ENCODE measurements at places on chromosomes 1 and 21. TPM values are rescaled to one million over a fixed set of nuclear protein-coding genes. Genes with fewer than 3 reads are reported as not detected.
A peak's percentile ranks its signal among the peaks of the same experiment; 100 is the strongest.

Gene SLAMF7
- total RNA-seq, result 11.4 TPM

DNA sequence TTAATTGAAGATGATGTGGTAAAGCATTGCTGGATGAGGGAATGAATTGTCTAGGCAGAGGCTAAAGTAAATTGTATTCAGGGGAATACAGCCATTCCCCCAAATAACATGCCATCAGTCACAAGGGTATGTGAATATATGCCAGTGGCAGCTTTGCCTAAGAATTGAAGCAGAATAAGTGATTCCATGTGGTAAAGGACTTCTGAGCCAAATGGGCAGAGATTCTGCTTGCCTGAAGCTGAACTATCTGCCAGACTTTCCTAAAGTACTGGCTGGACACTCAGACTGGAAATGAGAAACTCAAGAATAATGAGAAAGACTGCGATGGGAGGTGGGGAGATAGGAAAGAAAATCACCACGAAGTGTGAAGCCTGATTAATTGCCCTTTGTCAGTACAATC lies 2.4 kb downstream of the LIX1L start:
- DNase-seq, result no peak

GRCh38 chr1:25174730-25175612 lies 57.3 kb downstream of the SYF2 start:
- no peak for DNase-seq

DNA sequence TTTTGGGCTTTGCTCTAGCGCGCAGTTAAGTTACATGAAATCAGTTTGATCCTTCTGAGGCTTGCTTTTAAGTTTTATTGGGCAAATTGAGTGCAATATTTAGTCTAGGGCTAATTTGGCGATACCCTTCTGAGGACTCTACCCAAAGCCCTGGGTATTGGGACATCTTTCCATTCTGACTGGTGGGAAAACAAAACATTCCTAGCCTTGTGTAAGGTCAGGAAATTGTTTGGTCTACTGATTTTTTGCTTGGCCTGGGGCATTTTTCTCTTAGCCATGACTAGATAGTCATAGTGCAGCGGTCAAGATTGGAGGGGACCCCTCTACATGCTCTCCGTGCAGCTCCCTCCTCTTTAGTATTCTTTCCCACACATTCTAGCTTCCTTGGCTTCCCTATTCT lies 189.6 kb upstream of the PTGFR start:
- DNase-seq, result no peak

Gene SYCP1
- not detected for total RNA-seq

Gene C4BPA
- total RNA-seq, result not detected

DNA sequence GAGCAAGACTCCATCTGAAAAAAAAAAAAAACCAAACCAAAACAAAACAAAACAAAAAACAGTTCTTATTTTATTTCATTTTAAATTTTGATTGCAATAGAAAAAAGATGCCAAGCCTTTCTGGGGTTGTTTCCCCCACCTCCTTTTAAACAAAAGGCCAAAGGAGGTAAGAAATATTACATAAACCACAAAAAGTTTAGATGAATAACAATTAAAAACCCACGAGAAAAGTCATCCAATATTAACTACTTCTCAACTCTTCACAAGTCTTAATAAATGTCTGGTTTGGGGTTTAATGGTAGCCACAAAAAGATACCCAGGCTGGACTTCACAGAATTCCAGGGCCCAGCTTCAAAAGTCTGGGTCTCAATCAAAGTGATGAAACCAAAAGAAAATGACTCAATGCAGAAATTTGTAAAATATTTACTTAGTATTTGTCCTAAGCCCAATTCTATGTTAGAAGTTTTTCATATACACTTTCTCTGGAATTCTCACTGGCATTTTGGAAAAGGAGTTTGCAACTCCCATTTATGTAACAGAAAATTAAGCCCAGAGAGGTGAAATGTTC lies 47.0 kb upstream of the SDC3 start:
- no peak for DNase-seq

Gene ACTN2
- total RNA-seq, result 0.17 TPM

DNA sequence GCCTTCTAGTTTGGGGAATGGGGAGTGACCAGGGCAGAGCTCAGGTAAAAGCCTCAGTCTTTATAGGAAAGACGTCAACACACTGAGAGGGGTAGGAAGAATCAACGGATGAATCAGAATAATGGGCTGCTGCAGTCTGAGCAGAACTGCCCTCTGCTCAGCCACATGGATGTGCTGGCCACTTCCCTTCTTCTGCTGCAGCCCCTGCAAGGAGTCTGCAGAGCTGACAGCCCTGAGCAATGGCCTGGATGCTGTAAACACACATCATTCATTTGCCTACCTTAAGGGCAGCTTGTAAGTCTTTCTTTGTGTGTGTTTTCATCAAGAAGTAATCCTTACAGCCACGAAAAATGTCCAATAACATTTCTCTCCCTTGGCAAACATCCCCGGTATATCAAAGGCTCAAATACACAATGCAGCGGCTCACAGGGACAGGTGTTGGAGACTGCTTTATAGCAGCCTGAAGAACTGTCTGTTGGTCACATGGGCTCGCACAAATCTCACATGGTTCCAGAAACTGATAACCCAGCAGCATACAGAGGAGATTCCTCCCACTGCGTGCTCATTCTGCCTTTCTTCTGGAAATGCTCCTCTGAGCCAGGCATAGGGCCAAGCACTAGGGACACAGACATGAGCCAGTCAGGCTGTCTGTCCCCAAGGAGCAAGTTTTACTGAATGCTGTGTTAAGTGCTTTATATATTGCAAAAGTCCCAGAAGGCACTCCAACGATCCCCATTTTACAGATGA lies 110.1 kb downstream of the HMGB4 start:
- DNase-seq, result no peak

GRCh38 chr1:224185208-224185607 lies 2.2 kb downstream of the DEGS1 start:
- no peak for DNase-seq

DNA sequence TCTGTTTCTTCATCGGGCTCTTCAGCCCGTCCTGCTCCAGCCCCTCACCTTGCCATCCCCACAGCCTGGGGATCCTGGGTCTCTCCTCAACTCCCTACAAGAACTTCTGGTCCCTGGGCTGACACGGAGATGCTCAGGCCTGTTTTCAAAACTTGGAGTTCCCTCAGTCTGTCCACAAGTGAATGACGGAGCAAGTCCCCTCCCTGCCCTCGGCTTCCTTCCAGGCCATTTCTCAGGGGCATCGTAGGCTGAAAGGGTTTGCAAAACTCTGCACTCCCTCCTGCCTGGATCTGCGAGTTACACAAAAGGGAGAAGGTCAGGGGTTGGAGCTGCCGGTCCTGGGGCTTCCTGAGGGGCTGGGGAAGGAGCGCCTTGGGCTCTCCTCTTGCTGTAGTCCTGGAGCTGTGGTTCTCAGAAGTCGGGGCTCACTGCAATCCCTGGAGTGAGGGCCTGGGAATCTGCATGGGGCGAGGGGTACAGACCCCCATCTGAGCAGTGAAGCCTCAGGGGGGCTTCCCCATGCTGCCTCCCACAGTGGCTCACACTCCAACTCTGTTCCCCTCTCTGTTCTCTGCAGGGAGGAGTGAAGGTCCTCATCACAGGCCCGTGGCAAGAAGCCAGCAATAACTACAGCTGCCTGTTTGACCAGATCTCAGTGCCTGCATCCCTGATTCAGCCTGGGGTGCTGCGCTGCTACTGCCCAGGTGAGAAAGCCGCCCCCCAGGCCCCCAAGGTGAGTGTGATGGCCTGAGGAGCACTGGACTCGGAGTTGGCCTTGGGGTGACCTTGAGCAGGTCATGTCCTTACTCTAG lies 100.6 kb upstream of the VAMP3 start:
- no peak for DNase-seq

- DNase-seq, result no peak
These were observed 42.2 kb upstream of the DPT start for GRCh38 chr1:168771104-168771630.

DNA sequence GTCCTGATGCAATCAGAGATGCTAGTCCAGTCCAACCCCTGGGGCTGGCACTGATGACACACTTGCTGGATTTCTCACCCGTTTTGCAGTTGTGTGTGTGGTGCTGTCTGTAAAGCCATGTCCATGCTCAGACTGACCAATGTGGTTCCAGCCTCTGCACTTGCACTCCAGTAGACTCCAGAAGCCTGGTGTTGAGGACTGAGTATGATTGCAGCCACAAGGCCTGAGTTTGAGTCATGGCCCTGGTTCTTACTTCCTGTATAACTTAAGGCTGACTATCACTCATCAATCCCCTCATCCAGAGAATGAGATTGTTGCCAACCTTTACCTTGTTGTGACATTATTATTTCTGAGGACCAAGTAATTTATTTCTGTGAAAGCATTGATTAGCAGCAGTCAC lies 34.8 kb upstream of the IKBKE start:
- peak; percentile 11 for DNase-seq

DNA sequence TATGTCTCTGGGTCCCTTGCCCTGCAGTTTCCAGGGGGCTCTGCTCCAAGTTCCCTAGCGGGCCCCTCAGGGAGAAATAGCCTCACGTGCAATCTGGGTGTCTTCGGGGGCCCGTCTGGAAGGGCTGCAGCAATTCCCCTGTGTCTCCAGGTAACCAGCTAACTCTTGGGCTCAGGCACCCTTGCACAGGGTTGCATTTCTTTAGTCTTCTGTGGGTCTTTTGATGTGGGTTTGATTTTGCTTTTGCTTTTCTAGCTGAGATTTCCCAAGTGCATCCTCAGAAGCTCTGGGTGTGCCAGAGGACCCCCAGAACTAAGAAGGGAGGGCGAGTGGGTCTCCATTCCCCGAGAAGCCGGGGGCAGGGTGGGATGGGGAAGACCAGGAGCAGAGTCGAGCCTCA lies 75.7 kb downstream of the SPSB1 start:
- DNase-seq, result no peak

- DNase-seq, result peak; percentile 49
These were observed 546 bp downstream of the ELOVL1 start for GRCh38 chr1:43367026-43367903.

- DNase-seq, result no peak
These were observed 210.4 kb downstream of the USH2A start for GRCh38 chr1:216212826-216213225.

DNA sequence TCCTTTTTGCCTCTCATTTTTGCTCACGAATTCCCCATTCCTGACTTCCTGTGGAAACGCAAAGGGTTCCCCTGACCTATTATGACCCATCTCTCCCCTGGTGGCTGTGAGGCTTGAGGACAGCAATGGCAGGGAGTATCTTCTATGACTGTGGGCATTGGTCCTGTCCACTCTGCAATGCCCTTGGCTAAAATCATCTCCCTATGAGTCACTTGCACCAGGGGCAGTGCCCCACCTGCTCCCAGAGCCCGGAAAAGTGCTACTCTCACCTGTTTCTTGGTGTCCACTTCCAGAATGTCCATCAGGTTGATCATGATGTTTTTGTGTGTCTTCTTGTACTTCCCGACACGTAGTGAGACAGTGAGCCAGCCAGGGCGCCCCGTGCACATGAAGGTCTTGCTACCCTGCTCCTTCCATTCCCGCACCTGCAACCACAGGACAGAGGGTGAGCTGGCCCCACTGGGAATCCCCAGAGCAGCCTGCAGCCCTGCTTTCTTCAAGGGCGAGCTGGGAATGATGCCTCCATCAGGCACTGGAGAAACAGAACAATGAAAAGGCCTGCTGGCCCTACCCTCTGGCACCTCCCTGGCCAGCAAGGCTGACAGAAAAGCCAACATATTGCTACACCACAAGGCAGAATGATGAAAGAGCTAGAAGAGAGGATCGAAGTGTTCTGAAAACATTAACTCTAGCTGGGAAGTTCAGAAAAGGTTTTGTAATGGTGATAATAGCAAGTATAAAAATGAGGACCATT lies 3.5 kb downstream of the DHCR24 start:
- DNase-seq, result no peak

Gene PIGR
- 0.10 TPM for total RNA-seq

Gene AMPD1
- not detected for total RNA-seq

DNA sequence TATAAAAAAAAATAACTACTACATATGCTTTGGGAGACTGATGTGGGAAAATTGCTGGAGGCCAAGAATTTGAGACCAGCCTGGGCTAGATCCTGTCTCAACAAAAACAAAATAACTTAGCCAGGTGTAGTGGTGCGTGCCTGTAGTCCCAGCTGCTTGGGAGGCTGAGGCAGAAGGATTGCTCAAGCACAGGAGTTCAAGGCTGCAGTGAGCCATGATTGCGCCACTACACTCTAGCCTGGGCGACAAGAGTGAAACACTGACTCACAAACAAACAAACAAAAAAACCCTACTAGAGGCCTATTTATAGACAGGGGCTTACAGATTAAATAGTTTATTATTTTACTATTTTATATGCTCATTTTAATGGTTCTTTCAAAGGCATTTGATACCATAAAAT lies 80.0 kb downstream of the LHX4 start:
- no peak for DNase-seq

Gene MPC2
- 71.3 TPM for total RNA-seq

Gene CHD5
- total RNA-seq, result 0.51 TPM

Gene S100A8
- not detected for total RNA-seq

GRCh38 chr1:36781098-36781497 lies 253.2 kb downstream of the GRIK3 start:
- DNase-seq, result no peak

GRCh38 chr1:108884968-108885367 lies 8.2 kb downstream of the GPSM2 start:
- no peak for DNase-seq

DNA sequence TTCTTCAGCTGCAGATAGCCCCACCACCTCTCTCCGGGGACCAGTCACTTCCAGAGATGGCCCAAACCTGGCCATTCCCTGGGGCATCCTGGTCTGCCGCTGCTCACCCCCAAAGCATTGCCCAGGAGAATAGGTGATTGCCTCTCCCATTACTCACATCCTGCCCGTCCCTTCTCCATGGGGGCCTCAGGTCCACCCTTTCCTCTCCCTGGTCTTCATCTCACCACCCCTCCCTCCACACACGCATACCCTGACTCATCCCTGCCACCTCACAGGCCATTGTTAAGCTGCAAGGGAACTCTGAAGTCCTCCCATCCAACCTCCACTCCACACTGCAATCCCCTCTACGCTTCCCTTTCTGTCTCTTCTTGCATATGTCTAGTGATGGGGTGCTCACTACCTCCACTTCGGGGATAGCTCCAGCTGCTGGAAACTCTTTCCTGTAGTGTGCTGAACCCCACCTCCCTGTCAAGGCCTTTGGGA lies at the start of gene PLEKHG5:
Gene PLEKHG5 (minus strand): TSS at position 188 of the 483 bp plus-strand sequence. CDS start 14,096 bp downstream, outside the sequence.
- peak; percentile 48 for DNase-seq

Gene IQCC
- 5.2 TPM for total RNA-seq

DNA sequence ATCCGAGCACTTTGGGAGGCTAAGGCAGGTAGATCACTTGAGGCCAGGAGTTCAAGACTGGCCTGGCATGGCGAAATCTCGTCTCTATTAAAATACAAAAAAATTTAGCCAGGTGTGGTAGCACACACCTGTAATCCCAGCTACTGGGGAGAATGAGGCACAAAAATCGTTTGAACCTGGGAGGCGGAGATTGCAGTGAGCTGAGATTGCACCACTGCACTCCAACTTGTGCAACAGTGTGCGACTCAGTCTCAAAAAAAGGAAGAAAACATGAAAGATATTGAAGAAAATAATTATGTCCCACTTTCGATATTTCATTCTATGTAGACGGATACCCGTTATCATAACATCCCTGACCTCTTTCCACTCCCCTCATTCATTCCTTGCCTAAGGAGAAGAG lies 19.2 kb downstream of the TUT4 start:
- DNase-seq, result no peak

GRCh38 chr1:234701737-234702341 lies 91.9 kb upstream of the IRF2BP2 start:
- no peak for DNase-seq
